ENCODE measurements at places on chromosomes 7 and 10. TPM values are rescaled to one million over a fixed set of nuclear protein-coding genes. Genes with fewer than 3 reads are reported as not detected.

NRAP gene
- 0.06 TPM for polyA plus RNA-seq

AZGP1 gene
- polyA plus RNA-seq: 110 TPM

CTBP2 gene
- polyA plus RNA-seq: 90.0 TPM

CAMK1D gene
- 5.4 TPM for polyA plus RNA-seq

LRIT2 gene
- polyA plus RNA-seq: not detected

TUBB8 gene
- 1.1 TPM for polyA plus RNA-seq

SNX10 gene
- polyA plus RNA-seq: 7.6 TPM

CREB5 gene
- polyA plus RNA-seq: 14.6 TPM

OR2F1 gene
- 0.44 TPM for polyA plus RNA-seq

EFCAB10 gene
- 2.3 TPM for polyA plus RNA-seq

ZNF365 gene
- polyA plus RNA-seq: 0.37 TPM

AKR1D1 gene
- polyA plus RNA-seq: not detected

TRIL gene
- polyA plus RNA-seq: 52.2 TPM

BICC1 gene
- 47.4 TPM for polyA plus RNA-seq

DEPP1 gene
- polyA plus RNA-seq: 49.8 TPM

NOS3 gene
- 11.0 TPM for polyA plus RNA-seq

All from left lung (tissue), 14 donors.